ENCODE measurements at places on chromosomes 12 and 14.

GRCh38 chr14:44530475-44530874 lies 23.4 kb upstream of the FSCB start:
- no peak for DNase-seq

- no peak for DNase-seq
Observed at GRCh38 chr12:23228101-23228500, 603.1 kb downstream of the ETNK1 start.

GRCh38 chr12:55972042-55972441 lies 1.8 kb upstream of the RAB5B start:
- no peak for DNase-seq

GRCh38 chr12:6407236-6407954 lies 23.4 kb downstream of the LTBR start:
- DNase-seq, result no peak

DNA sequence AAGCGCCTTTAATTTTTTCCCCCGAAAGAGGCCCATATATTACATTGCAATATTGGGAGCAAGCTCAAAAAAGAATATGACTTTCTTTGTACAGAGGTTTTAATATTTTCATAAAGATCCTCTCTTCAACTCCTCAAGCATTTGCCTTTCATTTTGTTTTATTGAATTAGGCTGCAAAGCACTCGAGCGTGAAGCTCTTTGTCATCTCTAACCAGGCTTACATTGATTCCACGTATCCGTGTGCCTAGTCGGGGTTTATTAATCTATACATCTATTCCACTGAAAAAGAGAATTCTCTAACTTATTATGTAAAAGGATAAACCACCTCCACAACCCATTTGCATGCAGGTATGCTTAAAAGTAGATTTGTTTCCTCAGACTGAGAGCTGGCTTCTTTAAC lies 234.8 kb upstream of the TMPO start:
- DNase-seq, result no peak
